ENCODE measurements at places on chromosomes 3 and 15.

GRCh38 chr3:115508562-115508961 is 114.7 kb upstream of the GAP43 start:
- no peak for DNase-seq

- DNase-seq: no peak
Measured at GRCh38 chr3:195046441-195046840, 224.5 kb downstream of the XXYLT1 start.

GRCh38 chr3:187242900-187243299 is 45.6 kb downstream of the RTP1 start:
- no peak for DNase-seq

- DNase-seq: no peak
Measured at GRCh38 chr15:50138391-50138790, 19.4 kb upstream of the ATP8B4 start.

DNA sequence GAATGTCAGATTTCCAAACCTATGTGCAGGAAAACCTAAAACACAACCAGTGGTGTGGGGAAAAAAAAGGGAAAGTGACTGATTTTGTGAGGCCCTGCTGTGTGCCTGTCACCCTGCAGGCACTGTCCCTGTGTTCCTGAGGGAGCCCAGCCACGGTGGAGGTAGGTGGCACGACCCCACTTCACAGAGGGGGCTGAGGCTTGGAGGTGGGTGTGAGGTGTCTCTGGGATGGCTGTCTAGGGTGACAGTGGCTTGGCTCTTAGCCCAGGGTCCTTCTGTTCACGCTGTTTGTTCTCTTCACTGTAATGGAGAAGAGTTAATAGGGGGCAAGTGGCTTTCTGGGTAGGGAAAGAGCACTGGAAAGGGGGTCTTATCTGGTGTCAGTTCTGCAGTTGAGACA is 22.6 kb downstream of the RASGRF1 start:
- DNase-seq: no peak

DNA sequence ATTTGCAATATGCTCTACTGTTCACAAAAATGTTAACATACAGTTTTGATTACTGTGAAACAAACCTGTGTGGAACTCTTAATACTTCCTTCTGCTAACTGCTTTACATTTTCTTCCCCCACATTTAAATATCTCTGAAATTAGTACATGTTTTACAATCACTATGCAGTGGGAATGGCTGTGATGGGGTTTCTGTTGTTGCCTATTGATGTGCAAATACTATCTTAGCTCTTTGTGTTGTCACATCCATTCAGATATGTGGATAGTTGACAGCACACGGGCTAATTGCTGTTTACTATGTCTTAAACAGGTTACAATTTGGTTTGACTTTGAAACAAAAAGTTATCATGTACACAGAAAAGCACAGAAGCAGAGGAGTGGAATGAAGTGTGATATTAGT is 95.8 kb upstream of the CCNL1 start:
- no peak for DNase-seq

GRCh38 chr15:27057904-27058645 is 87.1 kb downstream of the GABRG3 start:
- no peak for DNase-seq

DNA sequence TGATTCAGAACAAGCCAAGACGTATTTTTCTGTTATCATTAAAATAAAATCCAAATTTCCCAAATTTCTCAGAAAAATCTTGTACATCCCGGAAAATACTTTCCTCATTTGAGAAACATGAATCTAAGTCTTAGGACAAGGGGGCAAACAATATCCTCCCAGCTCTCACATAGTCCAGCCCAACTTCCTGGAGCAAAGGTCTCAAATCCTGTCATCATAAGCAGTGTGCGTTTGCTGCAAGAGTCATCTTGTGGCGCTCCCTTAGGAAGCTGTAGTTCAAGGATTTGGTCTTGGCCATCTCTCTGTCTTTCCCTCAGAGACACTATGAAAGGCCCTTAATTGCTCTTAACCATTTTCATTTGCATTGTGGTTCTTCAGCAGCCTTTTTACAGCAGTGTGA is 57.5 kb upstream of the GSK3B start:
- no peak for DNase-seq

- DNase-seq: no peak
Measured at GRCh38 chr3:123518892-123519485, 65.9 kb downstream of the HACD2 start.

DNA sequence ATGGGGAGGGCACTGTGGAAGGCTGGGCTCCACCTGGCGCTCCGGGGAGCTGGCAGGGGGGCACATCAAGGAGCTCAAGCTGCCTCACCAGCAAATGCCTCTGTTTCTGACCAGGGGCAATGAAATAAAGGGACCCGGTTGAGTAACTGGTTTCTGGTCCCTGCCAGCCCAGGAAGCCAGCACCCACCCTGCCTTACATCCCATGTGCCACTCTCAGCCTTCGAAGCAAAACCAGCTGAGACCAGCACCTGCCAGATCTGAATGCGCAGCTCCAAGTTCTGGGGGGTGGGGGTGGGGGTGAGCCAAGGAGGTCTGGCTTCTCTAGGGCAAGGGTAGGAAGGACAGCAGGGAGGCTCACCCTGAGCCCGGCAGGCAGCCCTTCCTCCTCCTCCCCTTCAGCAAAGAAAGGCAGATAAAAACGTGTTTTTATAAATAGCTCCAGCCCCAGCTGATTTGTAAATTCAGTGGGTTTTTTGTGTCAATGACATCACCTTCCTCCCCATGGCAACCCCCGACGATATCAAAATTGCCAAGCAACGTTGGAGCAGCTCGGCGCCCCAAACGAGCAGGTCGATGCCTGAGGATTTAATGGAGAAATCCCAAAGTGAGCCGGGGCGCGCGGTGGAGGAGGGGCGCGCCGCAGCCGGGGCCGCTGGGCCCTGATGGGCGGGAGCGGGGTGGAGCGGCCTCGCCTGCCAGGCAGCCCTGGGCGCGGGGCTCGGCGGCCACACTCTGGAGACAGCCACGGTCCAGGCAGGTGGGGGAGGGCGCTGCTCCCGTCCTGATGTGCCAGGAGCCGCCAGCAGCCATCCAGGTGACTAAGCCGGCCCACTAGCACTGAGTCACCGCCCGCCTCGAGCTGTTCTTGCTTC is at the start of gene PAK6:
Gene PAK6, plus strand, starts transcription at position 532 of the 872 bp plus-strand sequence. CDS start 25,723 bp downstream, outside the sequence.
- DNase-seq: no peak

DNA sequence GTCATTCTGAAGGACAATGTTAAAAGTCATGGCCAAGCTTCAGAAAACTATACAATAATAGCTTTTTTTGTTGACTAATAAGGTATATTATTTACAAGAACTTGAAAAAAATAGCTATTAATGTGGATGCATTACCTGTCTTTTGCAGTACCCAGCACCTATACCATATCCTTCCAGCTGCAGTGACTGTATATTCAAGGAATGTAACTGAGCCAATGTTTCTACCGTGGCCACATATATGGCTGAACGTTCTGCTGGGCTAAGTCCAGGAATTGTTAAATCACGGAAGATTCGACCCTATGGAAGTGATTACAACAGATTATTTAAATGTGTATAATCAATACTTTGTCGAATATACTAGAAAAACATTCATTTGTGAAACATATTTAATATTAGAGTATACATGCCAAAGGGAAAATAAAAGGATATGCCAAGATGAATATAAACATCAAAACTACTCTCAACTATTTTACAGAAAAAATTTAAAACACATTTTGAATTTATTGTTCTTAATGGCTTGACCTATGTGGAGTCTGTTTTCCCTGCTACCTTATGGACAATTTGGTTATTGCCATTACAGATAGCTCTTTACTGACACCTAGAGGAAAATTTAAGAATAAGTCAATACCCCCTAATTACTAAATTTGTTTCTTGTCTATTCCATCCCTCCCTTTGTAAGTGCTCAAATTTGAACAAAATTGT is 17.6 kb downstream of the ACAD11 start:
- no peak for DNase-seq

DNA sequence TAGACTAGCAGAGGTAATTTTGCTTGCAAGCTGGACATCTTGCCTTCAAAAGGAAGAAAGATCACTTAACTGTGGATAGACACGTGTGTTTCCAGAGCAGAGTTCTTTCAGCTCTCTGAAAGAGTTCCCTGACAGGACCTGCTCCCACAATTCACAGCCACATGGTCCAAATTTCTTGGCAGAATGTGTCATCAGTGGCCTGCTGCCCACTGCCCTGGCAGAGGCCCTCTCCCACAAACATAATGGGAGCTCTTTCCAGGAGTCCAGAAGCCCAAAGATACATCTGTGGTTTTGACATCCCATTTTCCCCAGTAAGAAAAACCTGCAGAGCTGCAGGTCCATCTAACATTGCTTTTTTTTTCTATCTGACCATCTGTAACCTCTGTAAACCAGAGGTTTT is 48.3 kb downstream of the SERPINI1 start:
- DNase-seq: no peak

- no peak for DNase-seq
Measured at GRCh38 chr3:44805960-44806359, 44.4 kb downstream of the KIF15 start.

- DNase-seq: no peak
Measured at GRCh38 chr15:51343466-51343865, 2.0 kb downstream of the GLDN start.

DNA sequence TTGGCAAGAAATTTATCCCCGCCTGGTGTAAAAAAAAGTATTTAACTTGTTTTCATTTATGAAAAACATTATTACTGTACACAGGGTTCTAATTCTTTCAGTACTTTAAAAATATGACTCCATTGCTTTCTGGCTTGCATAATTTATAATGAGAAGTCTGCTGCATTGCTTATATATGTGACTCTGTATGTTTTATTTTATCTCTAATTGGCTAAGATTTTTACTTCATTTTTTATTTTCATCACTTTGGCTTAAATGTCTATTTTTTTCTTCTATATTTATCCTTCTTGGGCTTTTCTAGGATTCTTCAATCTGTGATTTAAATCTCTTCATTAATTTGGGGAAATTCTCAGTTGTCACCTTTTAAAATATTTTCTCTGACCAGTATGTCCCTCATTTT is 636.6 kb upstream of the NR2F2 start:
- DNase-seq: no peak

DNA sequence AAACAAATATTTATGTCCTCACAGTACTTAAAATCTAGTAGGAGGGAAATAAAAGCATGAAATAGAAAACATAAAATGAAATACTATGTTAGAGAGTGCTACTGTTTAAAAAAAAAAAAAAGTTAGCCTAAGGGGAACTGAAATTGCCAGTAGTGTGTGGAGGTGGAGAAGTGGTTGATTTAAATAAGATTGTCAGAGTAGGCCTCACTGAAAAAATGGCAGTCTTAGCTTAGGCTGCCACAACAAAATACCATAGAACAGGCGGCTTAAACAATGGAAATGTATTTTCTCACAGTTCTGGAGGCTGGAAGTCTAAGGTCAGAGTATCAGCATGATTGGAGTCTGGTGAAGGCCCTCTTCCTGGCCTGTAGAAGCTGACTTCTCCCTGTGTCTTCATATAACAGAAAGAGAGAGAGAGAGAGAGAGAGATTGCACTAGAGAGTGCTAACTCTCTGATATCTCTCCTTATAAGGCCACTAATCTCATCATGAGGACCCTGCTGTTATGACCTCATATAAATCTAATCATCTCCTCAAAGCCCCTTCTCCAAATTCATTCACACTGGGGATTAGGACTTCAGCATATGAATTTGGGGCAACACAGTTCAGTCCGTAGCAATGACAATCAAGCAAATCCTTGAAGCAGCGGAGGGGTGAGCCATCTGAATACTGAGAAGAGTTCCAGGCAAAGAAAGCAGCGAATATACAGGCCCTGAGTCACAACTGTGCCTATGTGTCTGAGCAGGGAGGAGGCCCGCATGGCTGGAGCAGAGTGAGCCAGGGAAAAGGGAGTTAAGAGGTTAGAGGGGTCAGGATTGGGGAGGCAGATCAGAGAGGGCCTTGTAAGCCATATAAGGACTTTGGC is 23.6 kb upstream of the LRRC34 start:
- DNase-seq: no peak

- DNase-seq: no peak
Measured at GRCh38 chr15:29612701-29613100, 209.6 kb downstream of the TJP1 start.

- no peak for DNase-seq
Measured at GRCh38 chr15:83475551-83475950, 28.4 kb downstream of the SH3GL3 start.

GRCh38 chr3:179463319-179463718 is 12.0 kb upstream of the GNB4 start:
- DNase-seq: no peak

All from stimulated activated naive CD4-positive, alpha-beta T cell (primary cell).